ENCODE measurements at places on chromosomes 5 and 9.

- DNase-seq, result no peak
Observed at GRCh38 chr5:177086654-177087397, at the start of gene FGFR4. Gene FGFR4 (plus strand): TSS chr5:177086915. CDS start chr5:177089603, 2,688 bp downstream.

DNA sequence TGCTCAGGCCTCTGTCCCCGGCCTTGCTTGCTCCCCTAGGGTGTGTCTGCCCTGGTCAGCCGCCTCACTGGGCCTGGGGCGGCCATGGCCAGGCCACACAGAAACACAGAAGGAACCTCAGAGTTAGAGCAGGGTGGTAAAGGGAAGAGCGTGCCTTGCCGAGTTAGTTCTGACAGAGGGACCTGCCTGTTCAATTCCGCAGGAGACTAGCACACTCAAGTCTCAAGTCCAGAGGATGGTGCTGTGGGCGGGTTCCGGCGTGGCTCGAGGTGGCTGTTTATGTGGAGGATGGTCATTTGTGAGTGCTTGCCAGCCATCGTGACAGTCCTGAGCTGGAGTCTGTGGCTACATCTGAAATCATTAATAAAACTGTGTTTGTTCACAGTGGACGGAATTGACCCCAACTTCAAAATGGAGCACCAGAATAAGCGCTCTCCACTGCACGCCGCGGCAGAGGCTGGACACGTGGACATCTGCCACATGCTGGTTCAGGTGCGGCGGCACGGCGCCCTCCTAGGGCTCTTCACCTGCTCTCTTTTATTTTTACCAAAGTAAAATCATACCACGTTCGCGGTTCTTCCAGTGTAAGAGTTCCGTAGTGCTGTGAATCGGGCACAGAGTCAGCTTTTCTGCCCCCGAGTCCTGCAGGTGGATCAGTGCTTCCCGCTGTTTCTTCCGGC is 95.5 kb upstream of the CACNA1B start:
- DNase-seq, result no peak

DNA sequence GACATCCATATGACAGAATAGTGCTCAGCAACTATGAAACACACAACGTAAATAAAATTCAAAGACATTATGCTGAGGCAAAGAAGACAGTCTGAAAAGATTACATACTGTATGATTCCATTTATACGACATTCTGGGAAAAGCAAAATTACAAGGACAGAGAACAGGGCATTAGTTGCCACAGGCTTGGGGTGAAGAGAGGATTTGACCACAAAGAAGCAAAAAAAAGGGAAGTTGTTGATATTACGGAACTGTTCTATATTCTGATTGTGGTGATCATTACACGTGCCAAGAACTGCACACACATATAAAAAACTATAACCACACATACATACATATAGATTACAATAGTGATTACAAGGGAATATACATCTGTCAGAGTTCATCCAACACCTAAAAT is 24.1 kb downstream of the CDK5RAP2 start:
- no peak for DNase-seq

- DNase-seq, result no peak
Observed at GRCh38 chr9:135289081-135289491, 190.5 kb upstream of the PPP1R26 start.

DNA sequence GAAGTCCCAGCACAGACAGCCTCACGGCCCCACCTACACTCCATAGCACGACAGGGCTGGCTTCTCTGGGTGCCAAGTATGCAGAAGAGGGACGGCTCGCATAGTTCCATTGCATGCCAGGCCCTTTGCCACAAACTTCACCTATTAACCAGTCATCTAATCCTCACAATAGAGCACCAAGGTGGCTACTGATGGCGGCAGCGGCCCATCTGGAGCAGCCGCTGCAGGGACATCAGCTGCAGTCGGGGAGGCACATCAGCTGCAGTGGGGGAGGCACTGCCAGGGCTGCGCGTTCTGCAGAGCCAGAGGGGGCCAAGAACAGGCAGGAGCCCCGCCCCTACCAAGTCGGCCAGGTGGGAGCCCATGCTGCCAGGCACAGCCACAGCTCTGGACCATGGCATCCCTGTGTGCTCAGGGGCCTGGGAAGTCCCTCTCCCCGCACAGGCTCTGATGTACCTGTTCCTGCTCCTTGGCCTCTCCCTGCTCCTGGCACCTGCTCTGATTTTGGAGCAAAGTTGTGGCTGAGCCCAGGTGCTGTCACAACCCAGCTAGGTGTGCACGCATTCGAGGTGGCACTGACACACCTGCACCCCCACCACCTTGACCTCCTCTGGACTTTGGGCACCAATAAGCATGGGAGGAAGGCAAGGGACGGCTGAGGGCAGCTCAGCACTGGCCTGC is 61.5 kb upstream of the SYNPO start:
- no peak for DNase-seq

DNA sequence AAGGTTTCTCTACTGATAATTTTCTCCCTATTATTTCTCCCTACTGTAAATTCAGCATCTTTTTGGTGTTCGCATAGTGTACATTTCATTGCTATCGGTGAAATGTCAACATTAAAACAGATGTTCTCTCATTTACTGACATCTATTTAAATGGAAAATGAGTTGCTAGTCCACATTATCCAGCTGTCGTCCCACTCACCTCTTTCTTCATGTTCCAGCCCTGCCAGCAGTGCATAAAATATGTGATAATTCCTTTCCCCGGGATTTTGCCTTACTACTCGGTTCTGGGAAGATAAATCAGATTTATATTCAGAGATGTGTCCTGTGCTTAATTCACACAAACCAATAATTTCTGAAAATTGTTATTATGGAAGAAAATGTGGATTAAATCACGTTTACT is 155.8 kb downstream of the MYO10 start:
- no peak for DNase-seq

DNA sequence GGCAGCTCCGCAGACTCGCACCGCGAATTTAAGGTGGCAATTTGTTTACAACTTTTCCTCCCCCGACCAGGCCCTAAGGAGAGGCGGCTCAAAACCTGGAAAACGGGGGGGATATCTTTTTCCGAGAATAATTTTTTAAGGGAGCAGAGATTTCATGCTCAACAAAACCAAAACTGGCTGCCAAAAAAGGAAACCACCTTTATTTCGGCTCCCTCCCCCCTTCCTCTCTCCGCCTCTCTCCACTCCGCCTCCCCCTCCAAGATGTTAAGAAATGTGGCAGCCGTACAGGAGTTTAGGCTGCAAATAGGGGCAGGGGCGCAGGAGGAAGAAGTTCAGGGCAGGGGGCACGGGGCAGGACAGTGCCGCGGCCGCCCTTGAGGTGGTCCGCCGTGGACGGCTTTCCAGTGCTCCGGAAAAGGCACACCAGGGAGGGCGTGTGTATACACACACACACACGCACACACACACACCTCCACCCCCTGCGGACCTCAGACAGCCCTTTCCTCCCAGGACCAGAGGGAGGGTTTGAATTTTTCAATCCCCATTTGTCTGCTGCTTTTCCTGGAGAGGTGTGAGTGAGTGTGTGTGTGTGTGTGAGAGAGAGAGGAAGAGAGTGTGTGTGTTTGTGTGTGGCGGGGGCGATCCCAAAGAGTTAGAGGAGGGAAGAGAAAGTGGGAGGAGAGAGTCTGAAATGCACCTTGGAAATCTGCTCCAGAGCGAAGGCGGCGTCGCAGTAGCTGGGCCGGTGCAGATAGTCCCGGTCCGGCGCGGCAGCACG is 9.1 kb downstream of the PTCH1 start:
- no peak for DNase-seq

- no peak for DNase-seq
Observed at GRCh38 chr5:132662925-132663770, 5.2 kb downstream of the IL13 start.

- no peak for DNase-seq
Observed at GRCh38 chr9:104842698-104843097, 78.8 kb downstream of the NIPSNAP3B start.

DNA sequence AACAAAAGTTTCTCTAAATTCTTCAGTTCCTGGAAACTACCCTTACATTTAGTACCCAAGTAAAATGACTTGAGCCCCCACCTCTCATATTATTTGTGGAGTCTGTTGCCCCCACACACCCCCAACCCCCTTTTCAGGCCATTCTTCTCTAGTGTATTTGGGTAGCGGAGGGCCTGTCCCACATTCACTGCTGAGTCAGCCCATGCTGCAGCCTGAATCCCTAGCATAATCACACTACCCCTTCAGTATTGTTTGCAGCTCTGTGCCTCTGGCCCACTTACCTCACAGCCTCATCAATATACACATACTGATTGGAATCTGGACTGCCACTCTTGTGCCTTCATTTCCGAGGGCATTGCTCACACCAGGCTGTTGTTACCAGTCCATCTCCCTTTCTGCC is 26.8 kb downstream of the RGS7BP start:
- no peak for DNase-seq

GRCh38 chr5:115243412-115243811 is 19.3 kb downstream of the PGGT1B start:
- DNase-seq, result no peak

DNA sequence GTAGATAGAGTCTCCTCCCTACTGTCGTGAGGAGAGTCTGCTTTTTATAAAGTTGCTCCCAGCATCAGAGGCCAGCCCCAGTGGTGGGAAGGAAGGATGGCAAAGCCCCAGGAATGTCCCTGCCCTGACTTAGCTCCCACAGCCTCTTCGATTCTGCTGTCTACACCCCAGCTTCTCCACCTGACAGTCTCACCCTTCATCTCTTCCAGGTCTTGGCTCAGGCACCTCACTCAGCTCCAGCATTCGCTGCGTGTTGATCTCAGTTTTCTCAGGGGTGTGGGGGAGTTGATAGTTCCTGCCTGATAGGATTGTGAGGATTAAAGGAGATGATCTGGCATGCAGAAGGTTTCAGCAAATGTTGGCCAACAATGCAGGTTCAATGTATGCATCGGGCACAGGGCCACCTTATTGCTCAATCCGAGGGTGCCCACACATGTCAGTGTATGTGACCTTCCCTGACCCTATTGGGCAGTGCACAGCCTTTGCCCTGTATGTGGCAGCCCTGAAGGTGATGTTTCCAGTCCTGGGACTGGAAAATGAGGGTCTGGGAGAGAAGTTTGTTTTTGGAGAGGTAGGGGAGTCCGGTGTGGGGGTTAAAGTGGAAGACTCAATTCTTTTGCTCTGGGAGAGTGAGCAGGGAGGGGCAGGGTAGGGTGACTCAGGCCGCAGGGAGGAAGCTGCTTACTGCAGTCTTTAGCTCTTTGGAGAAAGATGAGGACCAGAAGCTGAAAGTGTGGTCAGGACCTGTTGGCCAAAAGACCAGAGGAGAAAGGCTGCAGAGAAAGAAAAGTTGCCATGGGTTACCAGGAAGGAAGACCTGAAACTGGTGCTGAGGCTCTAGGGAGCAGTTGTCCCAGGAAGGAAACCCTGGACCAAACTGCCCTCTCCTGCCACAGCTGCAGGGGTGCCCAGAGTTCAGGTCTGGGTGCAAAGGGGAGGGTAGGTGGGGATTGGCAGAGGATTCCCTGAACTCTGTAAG is 153.2 kb downstream of the MACROH2A1 start:
- no peak for DNase-seq

DNA sequence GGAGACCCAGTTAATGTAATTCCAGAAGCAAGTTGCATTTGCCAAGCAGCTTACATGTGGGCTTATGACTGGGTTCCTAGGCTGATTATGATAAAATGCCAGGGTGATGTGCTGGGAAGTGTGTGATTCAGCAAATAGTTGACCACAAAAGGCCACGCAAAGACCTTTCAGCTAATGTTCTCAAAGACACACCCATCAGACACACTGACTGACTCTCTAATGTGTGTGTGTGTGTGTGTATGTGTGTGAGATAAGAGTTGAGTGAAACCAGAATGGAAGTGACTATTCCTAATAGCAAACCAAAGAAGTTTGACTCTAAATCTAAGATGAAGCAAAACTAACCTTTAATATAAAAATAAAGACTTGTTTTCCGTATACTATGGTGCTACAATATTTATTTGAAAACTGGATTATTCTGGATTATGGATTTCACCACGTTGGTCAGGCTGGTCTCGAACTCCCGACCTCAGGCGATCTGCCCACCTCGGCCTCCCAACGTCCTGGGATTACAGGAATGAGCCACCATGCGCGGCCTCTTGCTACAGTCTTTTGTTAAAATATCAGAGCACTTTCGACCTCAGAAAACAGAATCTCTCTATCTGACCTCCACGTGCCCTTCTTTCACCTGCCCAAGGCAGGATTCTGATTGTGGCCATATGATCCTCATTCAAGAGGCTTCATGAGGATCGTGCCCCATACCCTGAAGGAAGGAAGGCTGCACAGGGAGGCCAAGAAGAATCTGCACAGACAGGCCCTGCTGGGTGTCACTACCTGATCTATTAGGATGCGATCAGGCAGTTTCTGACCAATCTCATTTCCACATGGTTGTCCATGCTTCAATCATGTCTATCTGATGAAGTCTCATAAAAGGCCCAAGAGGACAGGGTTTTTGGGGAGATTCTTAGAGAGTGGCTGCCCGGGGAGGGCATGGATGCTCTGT is 75.6 kb downstream of the USP20 start:
- no peak for DNase-seq

DNA sequence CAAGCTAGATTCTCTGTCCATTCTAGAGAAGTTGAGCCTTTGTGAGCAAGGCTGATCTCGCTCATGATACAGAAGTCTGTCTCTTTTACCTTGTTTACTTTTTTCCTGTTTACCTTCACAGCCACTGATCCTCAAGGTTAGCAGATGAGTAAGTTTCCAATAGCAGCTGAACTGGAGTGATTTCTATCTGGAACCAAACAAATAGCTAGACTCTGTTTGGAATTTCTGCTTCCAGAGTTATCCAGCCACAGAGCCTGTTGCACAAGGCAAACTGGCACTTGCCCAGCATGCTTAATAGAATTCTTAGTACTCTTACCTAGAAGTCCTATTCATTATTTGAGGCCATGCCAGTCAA is 12.8 kb upstream of the PANK3 start:
- DNase-seq, result no peak

GRCh38 chr9:34690983-34691935 is at the start of gene CCL19:
Gene CCL19 (minus strand): TSS chr9:34691276. CDS start chr9:34691139, 137 bp downstream.
- no peak for DNase-seq

- no peak for DNase-seq
Observed at GRCh38 chr5:43416803-43417394, 4.7 kb upstream of the CCL28 start.

DNA sequence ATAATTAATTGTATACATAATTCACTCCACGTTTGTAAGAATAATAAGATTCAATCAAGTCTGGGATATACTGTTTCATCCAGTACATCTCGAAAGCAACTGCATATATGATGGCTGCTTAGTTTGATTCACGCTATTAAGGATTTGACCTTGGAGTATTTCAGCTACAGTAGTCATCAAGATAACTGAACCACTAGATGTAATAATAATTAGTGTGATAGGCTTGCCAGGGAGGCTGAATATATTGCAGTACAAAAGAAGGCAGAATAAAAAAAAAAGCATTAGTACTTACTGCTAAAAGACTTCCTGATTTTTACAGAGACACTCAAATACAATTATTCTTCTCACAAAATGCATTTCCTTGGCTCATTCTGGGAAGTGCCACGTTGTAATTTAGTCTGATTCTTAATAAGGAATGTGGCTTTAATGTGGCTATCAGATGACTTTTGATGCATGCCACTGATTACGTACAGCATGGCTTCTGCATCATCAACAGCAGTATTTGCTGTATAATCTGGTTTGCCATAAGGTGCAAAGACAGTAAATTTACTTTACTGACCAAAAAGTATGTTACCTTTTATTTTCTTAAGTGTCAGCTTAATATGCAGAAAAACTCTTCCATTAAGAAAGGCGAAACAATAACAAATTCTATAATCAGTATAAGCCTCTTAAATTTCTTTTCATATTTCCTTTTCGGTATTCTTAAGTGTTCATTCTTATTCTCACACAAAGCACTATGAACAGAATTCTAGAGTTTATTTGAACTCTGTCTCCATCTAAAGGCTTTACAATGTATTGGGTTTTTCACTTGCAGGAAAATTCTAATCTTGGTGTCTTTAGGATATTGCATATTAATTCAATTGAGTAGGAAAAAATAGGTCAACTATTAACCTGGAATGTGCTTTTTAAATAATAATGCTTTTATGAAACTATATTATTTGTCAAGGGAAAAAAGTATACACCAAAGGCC is 166.4 kb downstream of the SLF1 start:
- no peak for DNase-seq

Data from NCI-H1436 treated with DMSO at 0.1 percent for 48 hours (cell line).